Upper lobe of left lung (tissue), 6 donors: ENCODE measurements at places on chromosomes 13 and 19. TPM values are rescaled to one million over a fixed set of nuclear protein-coding genes. Genes with fewer than 3 reads are reported as not detected.

Gene SYNGR4
- not detected for total RNA-seq

GRCh38 chr13:50461189-50461588, 382.3 kb downstream of the DLEU7 start:
- DNase-seq = no peak

GRCh38 chr19:3396881-3397265, 30.5 kb downstream of the NFIC start:
- no peak for DNase-seq

Gene MIR17HG
- 3.4 TPM for total RNA-seq

Gene TMEM221
- not detected for total RNA-seq

GRCh38 chr19:33752018-33752800, 44.5 kb upstream of the KCTD15 start:
- DNase-seq = no peak

DNA sequence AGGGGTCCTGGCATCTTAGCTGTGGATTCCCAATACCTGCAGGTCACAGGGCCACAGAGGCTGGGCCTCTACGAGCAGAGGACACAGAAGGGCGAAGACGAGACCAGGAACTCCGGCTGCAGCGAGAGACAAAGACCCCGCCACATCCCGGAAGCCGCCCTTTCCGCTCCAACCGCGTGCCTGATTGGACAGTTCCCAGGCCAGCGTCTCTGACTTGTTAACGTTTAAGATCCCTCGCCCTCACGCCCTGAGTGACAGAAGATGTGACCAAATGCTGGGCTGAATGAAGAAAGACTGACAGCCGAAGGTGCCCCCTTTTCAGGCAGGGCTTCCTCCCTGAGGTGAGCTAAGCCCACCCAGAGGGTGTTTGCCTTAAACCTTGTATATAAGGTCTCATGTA, at the start of gene ZNF98:
ZNF98 (minus strand) TSS at position 136 of the 400 bp plus-strand sequence; CDS start at position 14, 122 bp downstream.
- DNase-seq = no peak

Gene LGALS4
- 12.3 TPM for total RNA-seq

GRCh38 chr13:32548837-32549236, 10.2 kb upstream of the N4BP2L2 start:
- no peak for DNase-seq

DNA sequence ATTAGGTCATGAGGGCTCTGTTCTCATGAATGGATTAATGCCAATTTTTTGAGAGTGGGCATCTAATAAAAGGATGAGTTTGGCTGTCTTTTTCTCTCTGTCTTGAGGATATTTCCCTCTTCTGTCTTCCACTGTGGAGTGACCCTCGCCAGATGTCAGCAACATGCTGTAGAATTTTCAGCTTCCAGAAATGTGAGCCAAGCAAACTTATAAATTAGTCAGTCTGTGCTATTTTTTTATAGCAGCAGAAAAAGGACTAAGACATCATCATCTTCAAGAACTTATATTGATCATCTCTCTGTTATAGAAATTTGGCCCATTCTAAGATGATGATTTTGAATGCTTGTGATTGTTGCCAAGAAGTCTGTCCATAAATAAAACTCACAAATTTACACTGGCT, 431.4 kb downstream of the FGF9 start:
- no peak for DNase-seq

DNA sequence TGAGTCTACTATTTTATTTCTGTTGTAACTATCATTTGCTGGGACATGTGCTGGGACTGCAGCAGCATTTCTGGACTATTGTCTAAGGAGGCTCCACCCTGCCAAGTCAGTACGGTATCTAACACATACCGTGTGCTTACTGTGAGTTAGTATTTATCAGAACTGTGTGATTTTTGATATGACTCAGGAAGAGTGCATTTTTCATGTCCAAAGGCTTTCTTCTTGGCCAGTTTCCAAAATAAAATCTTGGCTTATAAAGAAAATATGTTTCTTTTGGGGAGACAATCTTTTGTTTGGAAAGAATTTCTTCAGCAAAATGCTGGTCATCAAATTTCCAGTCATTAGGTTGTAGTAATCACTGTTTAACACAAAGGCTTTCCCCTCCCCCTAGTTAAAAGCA, 11.6 kb downstream of the PARP4 start:
- DNase-seq = no peak

GRCh38 chr13:52738719-52739467, 727 bp downstream of the CNMD start:
- DNase-seq = peak; percentile 86

GRCh38 chr19:47176627-47177090, 46.0 kb downstream of the SAE1 start:
- no peak for DNase-seq

- no peak for DNase-seq
Observed at GRCh38 chr19:29566496-29567054, 39.5 kb upstream of the POP4 start.

Gene OLFM2
- 4.7 TPM for total RNA-seq

GRCh38 chr19:14347999-14348889, 33.0 kb upstream of the ADGRE5 start:
- DNase-seq = peak; percentile 93

Gene ACER1
- total RNA-seq = not detected

DNA sequence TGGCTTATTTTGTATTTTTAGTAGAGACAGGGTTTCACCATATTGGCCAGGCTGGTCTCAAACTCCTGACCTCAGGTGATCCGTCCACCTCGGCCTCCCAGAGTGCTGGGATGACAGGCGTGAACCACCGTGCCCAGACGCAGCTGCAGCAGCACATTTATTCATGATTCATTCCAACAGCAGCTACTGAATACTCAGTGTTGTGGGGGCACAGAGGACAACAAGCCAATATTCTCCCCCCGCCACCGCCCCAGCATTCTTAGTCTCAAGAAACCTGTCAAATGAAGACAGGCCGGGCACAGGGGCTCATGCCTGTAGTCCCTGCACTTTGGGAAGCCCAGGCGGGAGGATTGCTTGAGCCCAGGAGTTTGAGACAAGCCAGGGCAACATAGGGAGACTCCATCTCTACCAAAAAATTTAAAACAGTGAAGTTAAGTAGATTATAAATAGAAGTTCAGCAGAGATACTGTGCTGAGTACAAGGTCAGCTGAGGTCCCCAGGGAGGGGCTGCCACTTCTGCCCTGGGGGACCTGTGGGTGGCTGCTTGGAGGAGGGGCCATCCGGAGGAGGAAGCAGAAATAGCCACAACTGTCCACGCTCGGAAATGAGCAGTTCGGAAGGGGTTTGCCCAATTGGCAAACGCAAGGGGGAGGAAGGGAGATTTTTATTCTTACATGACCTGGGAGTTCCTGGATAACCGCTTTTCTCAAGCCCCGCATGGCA, 4.3 kb downstream of the DOT1L start:
- DNase-seq = peak; percentile 92

GRCh38 chr19:8074501-8074900, 21.9 kb downstream of the CCL25 start:
- DNase-seq = no peak

Gene PPM1N
- 0.89 TPM for total RNA-seq

DNA sequence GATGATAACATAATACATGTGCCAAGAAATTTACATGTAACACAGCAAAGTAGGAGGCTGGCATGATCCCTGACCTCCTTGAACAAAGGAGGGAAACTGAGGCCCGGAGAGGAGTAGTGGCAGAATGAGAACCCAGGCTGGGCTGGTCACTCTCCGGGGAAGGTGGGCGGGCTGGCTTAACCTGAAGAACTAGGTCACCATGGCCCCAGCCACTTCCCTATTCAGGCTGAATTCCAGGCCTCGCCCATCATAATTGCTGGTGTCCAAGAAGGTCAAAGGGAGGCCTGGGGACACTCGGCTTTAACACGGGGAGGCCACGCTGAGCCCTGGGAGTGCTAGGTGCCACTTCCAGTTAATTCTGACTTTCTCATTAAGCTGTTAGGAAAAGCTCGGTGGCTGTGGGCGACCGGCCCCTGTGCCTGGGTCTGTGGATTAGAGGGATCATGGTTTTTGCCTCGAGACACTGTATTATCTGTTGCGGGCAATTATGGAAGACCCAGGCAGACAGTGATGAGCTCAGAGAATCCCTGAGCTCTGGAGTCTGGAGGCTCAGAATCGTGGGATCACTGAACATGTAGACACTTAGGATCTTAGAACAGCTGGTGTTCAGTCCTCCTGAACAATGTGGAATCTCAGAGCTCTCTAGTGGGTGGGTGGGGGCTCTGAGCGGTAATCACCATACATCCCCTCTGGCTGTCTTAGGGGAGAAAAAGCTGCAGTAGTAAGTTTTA, 5.0 kb upstream of the TINCR start:
- DNase-seq = no peak

- DNase-seq = no peak
Observed at GRCh38 chr19:43300876-43301765, 31.8 kb upstream of the PSG9 start.

DNA sequence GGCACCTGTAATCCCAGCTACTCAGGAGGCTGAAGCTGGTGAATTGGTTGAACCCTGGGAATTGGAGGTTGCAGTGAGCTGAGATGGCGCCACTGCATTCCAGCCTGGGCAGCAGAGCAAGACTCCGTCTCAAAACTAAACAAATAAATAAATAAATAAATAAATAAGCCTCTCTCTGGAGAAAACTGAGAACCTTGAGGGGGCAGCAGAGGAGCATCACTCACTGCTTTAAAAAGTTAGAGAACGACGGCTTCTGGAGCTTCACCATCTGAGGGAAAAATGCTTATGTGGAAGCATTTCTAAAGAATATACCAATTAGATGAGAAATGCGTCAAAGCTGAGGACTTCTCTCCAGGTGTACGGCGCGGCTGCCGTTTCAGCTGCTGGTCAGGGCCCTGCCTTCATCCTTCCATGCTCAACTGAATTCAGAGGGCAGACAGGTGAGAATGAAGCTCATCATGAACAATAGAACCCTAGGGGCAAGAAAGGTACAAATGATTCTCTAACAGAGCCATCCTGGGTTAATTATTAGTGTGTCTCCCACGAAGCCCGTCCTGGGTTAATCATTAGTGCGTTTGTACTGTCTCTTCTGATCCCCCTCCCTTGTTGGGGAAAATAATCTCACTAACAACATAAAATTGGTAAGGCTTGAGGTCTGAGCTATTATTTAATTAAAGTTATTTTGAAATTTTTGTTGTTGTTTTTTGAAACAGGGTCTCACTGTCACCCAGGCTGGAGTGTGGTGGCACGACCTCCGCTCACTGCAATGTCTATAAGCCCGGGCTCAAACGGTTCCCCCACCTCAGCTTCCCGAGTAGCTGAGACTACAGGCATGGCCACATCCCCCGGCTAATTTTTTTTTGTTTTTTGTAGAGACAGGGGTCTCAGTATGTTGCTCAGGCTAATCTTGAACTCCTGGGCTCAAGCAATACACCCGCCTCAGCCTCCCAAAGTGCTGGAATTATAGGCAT, 80.1 kb downstream of the IPO5 start:
- DNase-seq = no peak

Gene ZNF30
- total RNA-seq = 15.7 TPM

Gene HSD17B14
- 24.8 TPM for total RNA-seq
